ENCODE measurements at places on chromosomes 1 and 21.

DNA sequence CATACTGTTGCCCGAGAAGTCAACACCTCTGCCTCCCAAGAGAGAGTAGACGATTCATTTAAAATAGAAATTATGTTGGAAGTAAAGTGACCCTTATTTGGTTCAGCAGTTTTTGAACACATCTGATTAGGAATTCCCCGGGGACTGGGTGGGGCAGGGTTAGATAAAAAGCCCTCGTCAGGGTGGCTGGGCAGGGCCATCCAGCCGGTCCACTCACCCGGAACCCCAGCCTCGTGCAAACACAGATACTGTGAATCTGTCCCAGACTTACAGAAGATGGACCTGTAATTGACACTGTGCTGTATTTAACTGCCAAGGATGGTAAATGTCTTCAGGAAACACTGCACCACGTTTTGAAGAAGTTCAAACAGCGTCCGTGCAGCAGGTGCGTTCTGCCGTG, 63.7 kb downstream of the PRDM16 start:
- DNase-seq: no peak

GRCh38 chr1:116375887-116376728, 3.1 kb downstream of the ATP1A1 start:
- peak; percentile 71 for DNase-seq

- DNase-seq: no peak
Measured at GRCh38 chr1:157882580-157882979, 41.0 kb upstream of the CD5L start.

DNA sequence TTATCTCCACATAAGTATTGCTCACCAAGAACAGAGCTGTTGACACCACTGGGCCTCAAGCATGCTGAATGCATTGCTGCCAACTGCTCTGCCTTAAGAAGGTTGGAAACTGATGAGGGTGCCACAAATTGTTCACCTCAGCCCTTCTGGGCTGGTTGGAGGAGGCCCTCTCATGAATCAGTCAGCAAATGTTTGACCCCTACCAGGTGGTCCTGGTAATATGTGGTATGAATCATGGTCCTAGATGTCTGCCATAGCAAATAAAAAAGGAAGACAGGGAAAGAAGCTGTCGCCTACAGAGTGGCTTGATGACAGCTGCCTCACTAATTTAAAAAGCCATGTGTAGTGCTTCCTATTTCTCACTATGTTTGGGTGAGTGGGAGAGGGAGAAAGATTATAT, 12.2 kb downstream of the SPATA46 start:
- DNase-seq: no peak

DNA sequence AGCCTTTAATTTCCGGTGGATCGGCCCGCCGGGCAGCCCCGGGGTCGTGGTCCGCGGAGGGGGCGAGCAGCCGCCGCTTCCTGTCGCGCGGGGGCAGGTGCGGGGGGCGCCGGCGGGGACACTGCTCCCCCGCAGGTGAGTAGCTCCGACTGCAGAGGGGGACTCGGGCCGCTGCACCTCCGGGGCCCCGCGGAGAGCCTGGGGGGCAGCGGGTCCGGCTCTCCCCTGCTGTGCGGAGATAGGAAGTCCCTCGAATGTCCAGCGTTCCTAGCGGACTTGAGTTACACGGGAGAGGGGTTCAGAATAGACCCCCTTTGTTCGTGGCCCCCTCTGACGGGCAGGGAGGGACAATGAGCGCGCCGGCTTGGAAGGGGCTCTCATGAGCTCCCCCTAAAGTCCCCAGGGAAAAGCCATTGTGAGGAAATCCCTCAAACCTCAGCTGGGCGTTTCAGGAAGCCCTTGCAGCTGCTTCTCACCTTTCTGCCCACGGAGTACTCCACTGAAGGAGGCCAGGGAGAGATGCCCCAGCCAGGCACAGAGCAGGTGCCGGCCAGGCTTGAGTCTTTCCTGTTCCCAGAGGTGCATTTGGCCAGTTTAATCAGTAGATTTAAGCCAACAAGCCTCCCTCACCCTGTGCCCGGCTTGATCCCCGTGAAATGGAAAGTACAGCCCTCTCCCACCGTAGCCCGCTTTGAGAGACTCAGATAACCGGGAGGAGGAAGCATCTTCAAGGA, 925 bp downstream of the PDE9A start:
- peak; percentile 64 for DNase-seq

- DNase-seq: no peak
Measured at GRCh38 chr1:147336291-147336690, 93.8 kb downstream of the CHD1L start.

GRCh38 chr21:42086969-42087368, 15.9 kb downstream of the UMODL1 start:
- no peak for DNase-seq

- DNase-seq: peak; percentile 25
Measured at GRCh38 chr1:27153927-27154358, 982 bp downstream of the SLC9A1 start.
